SW 1271 (cell line): ENCODE measurements at places on chromosomes 12 and 14.

- DNase-seq, result no peak
Measured at GRCh38 chr14:101250948-101251811, 310.1 kb upstream of the DIO3 start.

DNA sequence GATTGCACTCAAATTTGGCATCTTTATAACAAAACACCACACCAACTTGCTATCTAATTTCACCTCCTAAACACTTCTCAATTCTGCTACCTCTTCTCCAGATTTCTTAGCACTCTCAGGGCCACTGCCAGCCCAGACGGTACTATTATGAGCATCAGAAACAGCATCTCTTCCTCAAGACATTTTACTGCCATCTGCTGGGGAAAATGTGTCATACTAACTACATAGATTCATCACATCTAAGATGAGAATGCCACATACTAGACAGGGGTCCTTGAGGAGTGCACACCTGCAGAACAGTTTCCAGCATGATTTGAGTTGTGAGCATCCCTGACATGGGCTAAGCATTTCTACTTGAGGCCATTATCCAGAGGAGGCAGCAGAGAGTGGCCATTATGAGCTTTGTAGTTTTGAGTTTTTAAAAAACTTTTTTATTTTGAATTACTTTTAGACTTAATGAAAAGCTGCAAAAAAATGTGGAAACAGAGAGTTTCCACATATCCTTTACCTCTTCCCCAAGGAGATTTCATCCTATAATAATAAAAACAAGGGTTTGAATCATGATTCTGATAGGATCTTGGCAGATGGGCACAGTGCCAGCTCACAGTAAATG is 15.1 kb upstream of the GRIP1 start:
- peak; percentile 62 for DNase-seq

DNA sequence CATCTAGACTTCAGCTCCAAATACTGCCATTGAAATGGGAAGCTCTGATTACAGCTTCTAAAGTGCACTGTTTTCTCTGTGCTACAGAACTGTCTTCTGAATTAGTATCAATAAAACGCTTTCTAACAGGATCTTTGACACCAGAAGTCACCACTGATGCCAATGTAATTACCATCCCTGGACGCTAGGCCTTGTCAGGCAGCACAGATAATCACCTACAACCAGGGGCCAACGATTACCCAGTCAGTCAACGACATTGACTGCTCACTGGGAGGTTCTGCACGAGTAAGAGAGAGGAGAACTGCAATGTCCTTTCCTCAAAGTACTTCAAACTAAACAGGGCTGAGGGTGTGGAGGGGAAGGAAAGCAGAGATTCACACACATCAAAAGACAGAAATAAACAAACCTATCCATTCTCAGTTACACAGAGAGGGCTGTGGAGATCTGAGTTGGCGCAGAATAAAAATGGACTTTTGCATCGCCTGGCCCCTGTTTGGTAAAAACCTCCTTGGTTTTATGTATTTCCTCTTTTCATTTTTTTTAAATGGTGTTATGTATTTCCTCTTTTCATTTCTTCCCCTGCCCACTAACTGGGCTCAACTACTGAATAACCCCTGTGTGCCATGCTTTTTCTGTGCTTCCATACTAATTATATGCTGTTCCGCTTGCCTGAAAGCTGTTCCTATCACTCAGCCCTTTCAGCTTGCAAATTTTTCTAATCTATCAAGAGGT is 492.2 kb downstream of the APAF1 start:
- no peak for DNase-seq

- no peak for DNase-seq
Measured at GRCh38 chr14:91300283-91300895, 55.9 kb upstream of the GPR68 start.

DNA sequence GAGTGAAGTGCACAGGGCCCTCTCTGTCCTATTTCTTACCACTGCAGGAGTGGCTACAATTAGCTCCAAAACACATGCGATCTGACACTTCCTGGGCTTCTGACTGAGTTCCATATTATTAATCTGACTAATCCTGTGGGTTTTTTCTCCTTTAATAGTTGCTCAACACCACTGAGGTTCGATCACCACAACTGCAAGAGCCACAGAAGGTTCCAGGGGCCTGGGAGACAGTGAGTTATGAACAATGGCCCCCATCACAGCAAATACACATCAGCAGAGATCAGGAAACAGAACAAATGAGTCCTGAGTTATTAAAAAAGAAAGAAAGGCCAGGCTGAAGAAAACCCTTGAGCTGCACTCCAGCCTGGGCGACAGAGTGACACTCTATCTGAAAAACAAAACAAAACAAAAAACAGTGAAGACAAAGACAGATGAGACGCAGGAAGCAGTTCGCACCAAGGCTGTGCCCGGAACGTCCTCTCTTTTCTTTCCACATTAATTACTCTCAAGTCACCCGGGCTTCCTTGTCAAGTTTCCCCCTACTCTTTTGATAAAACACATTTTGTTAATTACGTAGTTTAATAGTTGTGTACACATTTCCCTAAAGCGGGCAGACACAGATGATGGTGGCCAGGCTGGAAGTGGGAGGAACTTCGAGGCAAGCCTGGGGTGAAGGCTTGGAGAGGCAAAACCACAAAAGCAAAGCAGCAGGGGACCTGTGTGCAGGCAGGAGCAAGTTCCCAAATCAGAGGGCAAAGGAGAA is 42.7 kb downstream of the CDC42BPB start:
- DNase-seq, result no peak

GRCh38 chr12:6311822-6312528 is 1.5 kb downstream of the PLEKHG6 start:
- DNase-seq, result no peak

GRCh38 chr12:11875414-11875935 is 195.3 kb upstream of the BCL2L14 start:
- no peak for DNase-seq

GRCh38 chr14:61466249-61466904 is 145.0 kb downstream of the PRKCH start:
- no peak for DNase-seq

DNA sequence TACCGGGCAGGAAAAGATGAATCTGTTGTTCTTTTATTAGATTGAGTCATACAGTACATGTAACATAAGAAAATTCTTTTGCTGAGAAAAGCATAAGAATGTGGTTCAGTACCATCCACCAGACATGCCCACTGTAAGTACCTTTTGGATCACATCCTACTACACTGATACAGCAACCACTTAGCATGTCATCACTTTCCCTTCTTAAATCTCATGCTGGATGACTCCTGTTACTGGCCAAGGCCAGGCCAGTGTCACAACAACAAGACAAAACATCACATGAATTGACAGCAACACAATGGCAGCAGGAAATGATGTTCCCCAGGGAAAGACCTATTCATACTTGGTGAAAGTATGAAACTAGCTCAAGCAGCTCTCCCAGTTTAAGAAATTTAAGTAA is 46.4 kb downstream of the STXBP6 start:
- DNase-seq, result no peak

GRCh38 chr12:12157424-12157823 is 86.7 kb downstream of the BCL2L14 start:
- no peak for DNase-seq

- peak; percentile 4 for DNase-seq
Measured at GRCh38 chr12:73421832-73422231, 1115.8 kb upstream of the ATXN7L3B start.

GRCh38 chr14:74840603-74841030 is 35.3 kb downstream of the PROX2 start:
- DNase-seq, result no peak

- DNase-seq, result no peak
Measured at GRCh38 chr14:45868377-45868776, 615.4 kb upstream of the MIS18BP1 start.

DNA sequence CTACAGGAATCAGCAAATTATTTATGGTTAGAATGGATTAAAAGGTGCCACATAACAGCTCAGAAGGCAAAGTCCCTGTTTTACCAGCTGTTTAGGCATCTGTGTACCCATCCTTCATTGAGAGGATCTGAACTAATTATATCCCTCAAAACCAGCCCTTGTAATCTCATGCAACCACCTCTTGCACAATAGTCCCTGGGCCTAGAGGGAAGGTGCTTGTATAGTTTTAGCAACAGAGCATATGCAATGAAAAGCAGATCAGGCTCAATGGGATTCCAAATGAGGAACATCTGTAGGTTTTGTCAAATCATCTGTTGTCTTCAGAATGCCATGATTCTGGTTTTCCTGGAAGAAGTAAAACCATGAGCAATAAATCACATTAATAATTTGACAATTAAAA is 26.0 kb upstream of the GLIPR1L2 start:
- DNase-seq, result no peak

- DNase-seq, result no peak
Measured at GRCh38 chr12:37546206-37546605, 770.4 kb upstream of the ALG10B start.

- no peak for DNase-seq
Measured at GRCh38 chr12:75908961-75909605, 122.5 kb downstream of the PHLDA1 start.

DNA sequence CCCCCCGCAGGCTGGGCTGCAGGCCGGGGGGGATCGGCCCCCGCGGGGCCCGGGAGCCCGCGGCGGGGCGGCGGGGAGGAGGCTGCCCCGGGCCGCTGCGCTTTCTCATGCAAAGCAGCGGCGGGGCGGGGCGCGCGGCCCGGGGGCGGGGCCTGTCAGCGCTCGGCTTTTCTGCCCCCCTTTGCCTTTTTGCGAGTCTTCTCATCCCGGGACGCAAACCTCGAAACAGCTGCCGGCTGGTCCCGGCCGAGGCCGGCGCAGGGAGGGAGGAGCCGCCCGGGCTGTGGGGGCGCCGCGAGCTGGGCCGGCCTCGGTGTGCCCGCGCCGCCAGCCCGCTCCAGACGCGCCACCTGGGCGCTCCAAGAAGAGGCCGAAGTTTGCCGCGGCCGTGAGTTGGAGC is at the start of gene FZD10:
Gene FZD10, plus strand, starts transcription at position 198 of the 400 bp plus-strand sequence. CDS start 479 bp downstream, outside the sequence.
- no peak for DNase-seq

DNA sequence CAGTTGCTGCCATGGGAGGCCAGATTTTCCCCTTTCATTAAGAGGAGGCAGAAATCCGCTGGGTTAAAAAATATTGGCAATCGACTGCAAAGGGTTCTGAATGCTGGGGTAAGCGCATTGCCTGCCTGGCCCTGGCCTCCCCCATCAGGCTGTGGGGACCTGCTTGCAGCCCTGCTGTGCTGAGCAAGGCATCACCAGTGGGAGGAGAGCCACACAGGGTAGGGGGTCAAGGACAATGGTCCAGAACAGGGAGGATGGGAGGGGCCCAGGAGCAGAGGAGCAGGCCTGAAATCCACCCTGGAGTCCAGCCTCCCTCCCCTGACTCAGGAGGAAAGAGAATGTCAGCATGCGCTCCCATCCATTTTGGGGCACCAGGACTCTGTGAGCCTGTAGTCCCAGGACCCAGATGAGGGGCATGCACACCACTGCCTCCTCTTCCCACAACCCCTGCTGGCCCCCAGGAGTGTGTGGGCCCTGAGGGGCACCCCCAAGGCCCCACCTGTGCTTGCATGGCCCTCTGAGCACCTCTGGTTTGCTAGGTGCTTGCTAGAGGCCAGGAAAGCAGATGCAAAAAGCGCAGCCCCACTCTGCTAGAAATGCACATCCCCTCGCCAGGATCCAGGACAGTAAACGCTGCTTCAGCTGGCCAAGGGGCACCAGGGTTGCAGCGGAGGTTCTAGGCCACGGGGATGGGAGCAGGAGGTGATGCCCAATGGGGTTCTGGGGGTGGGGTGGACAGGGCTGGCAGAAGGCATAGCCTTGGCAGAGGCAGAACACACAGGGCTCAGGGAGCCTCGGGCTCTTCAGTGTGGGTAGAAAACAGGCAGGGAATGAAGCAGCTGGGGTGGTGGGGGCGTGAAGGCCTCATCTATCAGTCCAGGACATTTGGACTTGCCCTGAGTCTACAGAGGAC is 14.6 kb downstream of the TESC start:
- no peak for DNase-seq

- no peak for DNase-seq
Measured at GRCh38 chr14:101549154-101549553, 12.1 kb upstream of the DIO3 start.

- no peak for DNase-seq
Measured at GRCh38 chr12:92400006-92400405, 254.4 kb upstream of the BTG1 start.

DNA sequence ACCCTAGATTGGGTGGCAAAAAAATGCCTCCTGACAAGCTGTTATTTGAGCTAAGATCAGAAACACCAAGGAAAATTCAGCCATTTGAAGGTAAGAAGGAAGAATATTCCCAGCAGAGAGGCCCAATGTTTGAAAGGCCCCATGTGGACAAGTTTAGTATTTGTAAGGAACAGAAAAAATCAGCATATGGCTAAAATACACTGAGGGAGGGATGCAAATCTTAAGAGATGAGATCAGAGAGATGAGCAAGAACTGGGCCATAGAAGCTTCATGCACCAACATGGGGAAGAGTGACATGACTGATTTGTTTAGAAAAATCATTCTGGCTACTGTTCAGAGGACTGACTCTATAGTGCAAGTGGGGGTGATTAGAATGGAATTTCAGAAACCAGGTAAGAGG is 496.8 kb upstream of the SOX5 start:
- DNase-seq, result no peak

- DNase-seq, result no peak
Measured at GRCh38 chr12:130484221-130484620, 146.5 kb downstream of the PIWIL1 start.

GRCh38 chr12:52779914-52780313 is 2.8 kb upstream of the KRT76 start:
- DNase-seq, result no peak

DNA sequence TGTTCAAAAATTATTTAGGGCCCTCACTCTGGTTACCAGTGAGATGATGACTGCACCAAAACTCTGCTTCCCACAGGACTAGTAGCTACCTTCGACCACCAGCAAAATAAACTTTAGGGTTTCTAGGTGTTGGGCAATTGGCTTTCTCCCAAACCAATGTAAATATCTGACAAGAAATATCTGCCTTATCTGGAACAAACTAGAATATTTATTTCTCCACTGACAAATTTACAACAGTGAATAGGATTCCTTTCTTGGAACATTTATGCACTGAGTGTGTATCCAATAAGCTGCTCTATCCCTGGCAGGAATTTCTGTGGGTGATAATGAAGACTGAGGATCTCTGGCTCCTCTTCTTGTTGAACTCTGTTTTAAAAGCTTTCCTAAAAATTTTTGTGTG is 148.6 kb downstream of the SLC6A15 start:
- no peak for DNase-seq

DNA sequence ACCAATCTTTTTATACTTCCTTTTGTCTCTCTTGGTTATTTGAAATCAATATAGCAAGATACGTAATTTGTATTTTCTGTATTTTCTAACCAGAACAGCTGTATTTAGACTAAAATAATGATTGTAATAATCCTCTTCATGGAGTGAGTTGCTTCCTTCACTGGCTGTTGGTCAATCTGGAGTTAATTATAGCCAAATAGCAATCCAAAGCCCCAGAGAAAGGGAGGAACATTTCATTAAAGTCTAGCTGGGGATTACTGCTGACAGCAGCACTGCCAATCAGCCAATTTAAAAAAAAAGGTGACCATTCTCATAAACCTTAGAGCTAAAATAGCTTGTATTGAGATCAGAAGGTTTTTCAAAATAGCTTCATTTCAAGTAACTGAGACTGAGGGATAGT is 118.0 kb downstream of the TRHDE start:
- no peak for DNase-seq

GRCh38 chr12:47207829-47208248 is 128.1 kb upstream of the AMIGO2 start:
- no peak for DNase-seq
